ENCODE measurements at places on chromosomes 5 and 9.

DNA sequence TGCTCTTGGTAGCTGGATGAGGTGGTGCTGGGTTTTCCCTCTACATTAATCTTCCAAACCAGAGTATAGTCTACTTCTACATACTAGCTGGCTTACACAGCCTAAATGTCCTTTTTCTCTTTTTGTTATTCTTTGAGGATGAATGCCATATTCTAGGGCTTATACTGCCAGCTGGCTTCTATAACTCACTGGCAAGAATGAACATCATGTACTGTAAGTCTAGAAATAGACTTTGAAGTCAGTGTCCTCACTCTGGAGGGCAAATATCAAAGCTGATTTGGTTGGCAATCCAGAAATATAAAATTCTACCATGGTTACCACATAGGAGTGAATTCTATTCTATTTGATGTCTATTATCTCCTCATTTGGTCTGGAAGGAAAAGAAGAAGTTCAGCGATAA lies 251.7 kb upstream of the TYRP1 start:
- DNase-seq = no peak

- no peak for DNase-seq
These were observed 5.1 kb downstream of the RPL37 start for GRCh38 chr5:40829748-40830533.

DNA sequence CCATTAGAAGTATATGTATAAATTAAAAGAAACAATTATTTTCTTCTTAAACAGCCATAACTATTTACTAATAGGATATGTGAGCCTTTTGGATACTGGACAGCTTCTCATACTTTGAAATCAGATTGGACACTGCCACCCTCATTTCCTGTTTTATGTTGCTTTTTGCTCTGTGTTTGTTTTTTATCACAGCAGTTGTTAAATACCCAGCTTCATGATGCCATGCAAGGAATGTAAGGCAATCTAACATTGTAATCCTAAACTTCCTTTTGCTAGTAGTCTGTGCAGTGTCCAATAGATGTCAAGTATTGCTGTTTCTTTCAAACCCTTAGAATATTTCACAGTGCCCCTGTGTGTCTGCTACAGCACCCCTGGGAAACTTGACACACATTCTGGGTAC lies 56.2 kb downstream of the CNTLN start:
- no peak for DNase-seq

- DNase-seq = no peak
These were observed 1.0 kb downstream of the URM1 start for GRCh38 chr9:128372188-128372641.

Measured in coronary artery (tissue), 2 donors.